ENCODE measurements at places on chromosomes 5 and 9. TPM values are rescaled to one million over a fixed set of nuclear protein-coding genes. Genes with fewer than 3 reads are reported as not detected.

Gene LCN2
- 2.3 TPM for total RNA-seq

Gene CCNJL
- total RNA-seq: 9.8 TPM

Gene SLC36A3
- total RNA-seq: not detected

Gene DCAF12
- total RNA-seq: 32.5 TPM

Gene NR5A1
- not detected for total RNA-seq

Gene PCA3
- total RNA-seq: not detected

Gene NOXA1
- total RNA-seq: 16.6 TPM

GRCh38 chr5:95087816-95088317 lies 197.0 kb downstream of the MCTP1 start:
- H3K27me3 ChIP-seq: no peaks in the 10 kb centered on the region
- DNase-seq: no peak
- H3K36me3 ChIP-seq: no peaks in the 10 kb centered on the region
- H3K4me1 ChIP-seq: no peaks in the 10 kb centered on the region
- H3K27ac ChIP-seq: no peak overlapping the region
- H3K4me3 ChIP-seq: no peak overlapping the region

DNA sequence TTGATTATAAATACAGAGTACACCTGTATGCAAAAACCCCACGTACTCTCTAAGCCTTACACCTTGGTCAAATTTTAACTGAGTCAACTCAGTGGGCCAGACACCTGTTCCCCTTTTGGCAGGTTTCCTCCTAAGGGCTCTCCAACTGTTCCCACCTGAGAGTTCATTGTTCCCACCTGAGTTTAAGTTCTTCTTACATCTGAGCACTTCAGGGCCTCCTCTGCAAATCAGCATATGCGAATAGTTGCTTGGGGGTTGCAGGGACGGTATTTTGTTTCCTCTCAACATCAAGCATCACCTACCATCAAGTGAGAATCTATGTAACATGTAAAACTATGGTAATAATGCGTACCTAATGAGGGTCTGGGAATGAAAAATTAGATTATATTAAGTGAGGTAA lies 300.0 kb downstream of the PIK3R1 start:
- H3K4me1 ChIP-seq: no peaks in the 10 kb centered on the region
- no peak overlapping the region for H3K4me3 ChIP-seq
- no peak for DNase-seq

DNA sequence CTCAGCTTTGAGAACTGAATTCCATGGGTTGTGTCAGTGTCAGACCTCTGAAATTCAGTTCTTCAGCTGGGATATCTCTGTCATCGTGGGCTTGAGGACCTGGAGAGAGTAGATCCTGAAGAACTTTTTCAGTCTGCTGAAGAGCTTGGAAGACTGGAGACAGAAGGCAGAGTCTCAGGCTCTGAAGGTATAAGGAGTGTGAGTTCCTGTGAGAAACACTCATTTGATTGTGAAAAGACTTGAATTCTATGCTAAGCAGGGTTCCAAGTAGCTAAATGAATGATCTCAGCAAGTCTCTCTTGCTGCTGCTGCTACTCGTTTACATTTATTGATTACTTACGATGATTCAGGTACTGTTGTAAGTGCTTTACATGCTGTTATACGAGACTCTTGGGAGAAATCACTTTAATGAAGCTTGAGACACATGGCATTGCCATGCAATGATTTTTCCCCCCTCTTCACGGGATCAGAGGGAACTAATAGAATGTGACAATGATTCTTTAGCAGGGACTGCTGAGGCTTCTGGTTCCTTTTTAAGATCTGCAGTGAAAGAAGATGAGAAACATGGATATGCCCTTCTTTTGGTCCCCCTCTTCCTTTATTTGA lies 63.8 kb downstream of the PTTG1 start:
- no peaks in the 10 kb centered on the region for H3K27me3 ChIP-seq
- H3K4me1 ChIP-seq: no peaks in the 10 kb centered on the region
- H3K27ac ChIP-seq: no peak overlapping the region
- DNase-seq: no peak
- H3K4me3 ChIP-seq: no peak overlapping the region
- H3K36me3 ChIP-seq: no peaks in the 10 kb centered on the region

DNA sequence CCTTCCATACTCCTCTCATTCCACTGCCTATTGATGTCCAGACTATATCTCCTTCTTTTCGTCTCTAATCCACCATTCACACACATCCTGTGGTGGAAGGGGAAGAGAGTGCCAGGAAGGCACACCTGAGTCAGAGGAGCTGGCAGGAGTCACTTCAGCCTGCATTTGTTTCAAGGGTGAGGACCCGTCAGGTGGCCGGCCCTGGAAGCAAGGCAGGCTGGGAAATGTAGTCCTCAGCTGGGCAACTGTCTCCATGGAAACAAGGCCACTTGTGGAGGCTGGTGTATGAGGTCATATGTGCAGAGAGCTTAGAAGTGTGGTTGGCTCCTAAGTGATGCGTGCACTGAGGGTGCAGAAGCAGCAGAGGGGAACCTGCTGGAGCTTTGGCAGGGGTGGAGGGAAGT lies 278.4 kb downstream of the NSG2 start:
- no peaks in the 10 kb centered on the region for H3K36me3 ChIP-seq
- no peaks in the 10 kb centered on the region for H3K4me1 ChIP-seq
- no peak overlapping the region for H3K4me3 ChIP-seq
- no peak overlapping the region for H3K27ac ChIP-seq

DNA sequence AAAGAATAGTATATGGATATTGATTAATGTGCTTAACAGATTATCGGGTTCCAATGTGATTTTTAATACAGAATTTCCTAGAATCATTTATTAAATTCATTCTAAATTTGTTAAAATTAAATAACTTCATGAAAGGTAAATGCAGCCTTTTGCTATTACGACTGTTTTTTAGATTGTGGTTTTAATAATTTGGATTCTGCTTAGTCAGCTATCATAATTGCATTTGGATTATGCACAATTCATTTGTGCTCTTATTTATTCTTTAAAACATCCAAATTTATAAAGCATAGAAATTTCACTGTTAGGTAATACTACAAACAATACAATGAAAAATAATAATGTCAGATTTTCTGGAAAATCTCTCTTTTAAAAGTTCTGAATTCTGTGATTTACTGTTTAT lies 1598.5 kb downstream of the EFNA5 start:
- H3K4me1 ChIP-seq: no peaks in the 10 kb centered on the region
- DNase-seq: no peak
- no peaks in the 10 kb centered on the region for H3K36me3 ChIP-seq
- H3K4me3 ChIP-seq: no peak overlapping the region
- no peaks in the 10 kb centered on the region for H3K27me3 ChIP-seq

- H3K27me3 ChIP-seq: no peaks in the 10 kb centered on the region
- no peak overlapping the region for H3K4me3 ChIP-seq
- no peak overlapping the region for H3K27ac ChIP-seq
These were observed 15.2 kb upstream of the LHX3 start for GRCh38 chr9:136220017-136220729.

DNA sequence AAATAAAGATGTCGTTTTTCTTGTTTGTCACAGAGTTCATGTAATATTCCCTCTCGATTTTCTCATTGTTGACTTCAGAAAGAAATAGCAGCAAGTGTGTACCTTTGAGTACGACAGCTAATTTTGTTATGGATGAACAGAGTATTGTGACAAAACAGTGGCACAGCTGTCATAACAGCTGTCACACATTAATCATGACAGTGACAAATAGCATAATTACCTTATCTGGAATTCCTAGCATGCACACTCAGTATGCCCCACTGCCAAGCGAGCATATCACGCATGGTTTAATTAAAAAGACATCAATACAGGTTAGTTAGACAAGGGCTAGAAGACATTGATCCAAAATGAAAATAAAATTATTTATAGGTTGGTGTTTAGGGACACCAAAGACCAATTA lies 375.1 kb downstream of the SPATA31D1 start:
- H3K27me3 ChIP-seq: no peaks in the 10 kb centered on the region
- DNase-seq: no peak

- H3K27me3 ChIP-seq: no peaks in the 10 kb centered on the region
- DNase-seq: no peak
- H3K27ac ChIP-seq: no peak overlapping the region
- no peak overlapping the region for H3K4me3 ChIP-seq
- H3K4me1 ChIP-seq: peaks cover 9% of the 10 kb centered on the region
These were observed 19.5 kb downstream of the DAB2 start for GRCh38 chr5:39405083-39405843.

DNA sequence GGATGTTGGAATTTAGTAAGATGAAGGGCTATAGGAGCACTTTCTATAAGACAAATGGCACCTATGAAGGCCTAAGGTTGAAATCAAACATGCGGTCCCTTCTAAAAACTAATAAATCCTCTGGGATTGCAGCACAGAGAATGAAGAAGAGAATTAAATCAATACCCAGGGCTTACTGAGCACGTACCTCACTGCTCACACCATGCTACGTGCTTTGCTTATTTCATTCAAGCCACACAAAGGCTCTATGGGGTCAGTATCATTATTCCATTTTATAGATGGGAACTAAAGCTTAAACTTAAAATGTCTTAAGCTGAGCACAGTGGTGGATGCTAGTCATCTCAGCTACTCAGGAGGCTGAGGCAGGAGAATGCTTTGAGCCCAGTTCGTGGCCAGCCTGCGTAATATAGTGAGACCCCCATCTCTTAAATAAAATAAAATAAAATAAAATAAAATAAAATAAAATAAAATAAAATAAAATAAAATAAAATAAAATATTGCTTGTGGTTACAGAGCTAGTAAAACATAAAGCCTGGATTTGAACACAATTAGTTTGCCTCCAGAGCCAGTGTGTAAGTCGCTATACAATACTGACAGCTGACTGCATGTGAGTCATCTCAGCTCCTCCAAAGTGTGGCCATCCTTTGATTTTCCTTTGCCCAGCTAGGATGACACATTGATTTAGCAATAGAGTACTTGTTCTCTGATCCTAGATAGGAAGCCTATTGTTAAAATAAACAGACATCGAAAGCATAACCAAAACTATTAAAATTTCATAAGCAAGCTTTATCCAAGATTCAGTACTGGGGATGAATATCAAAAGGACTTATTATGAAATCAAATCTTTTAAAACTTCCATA lies 20.9 kb upstream of the DPYSL3 start:
- no peaks in the 10 kb centered on the region for H3K36me3 ChIP-seq
- DNase-seq: no peak
- H3K4me3 ChIP-seq: no peak overlapping the region
- no peak overlapping the region for H3K27ac ChIP-seq

- H3K36me3 ChIP-seq: no peaks in the 10 kb centered on the region
- peak; percentile 74 for DNase-seq
- no peaks in the 10 kb centered on the region for H3K27me3 ChIP-seq
- H3K27ac ChIP-seq: peak overlapping the region; percentile 100
These were observed 277.4 kb downstream of the AOPEP start for GRCh38 chr9:95003689-95004410.

DNA sequence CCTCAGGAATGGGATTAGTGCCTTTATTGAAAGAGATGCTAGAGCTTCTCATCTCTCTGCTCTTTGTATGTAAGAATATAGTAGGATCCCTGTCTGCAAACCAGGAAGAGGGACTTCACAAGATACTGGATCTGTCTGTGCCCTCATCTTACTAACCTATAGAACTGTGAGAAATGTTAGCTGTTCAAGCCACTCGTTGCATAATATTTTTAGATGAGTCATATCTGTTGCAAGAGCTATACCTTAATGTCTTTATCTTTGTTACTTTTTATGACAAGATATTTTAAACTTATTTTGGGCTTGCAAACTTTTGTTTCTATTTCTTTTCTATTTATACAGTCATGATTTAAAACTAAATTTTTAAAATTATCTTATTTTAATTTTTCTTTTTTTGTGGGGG lies 1296.8 kb upstream of the CDH6 start:
- H3K4me1 ChIP-seq: no peaks in the 10 kb centered on the region
- no peak overlapping the region for H3K27ac ChIP-seq
- no peak overlapping the region for H3K4me3 ChIP-seq
- DNase-seq: no peak
- no peaks in the 10 kb centered on the region for H3K36me3 ChIP-seq
- no peaks in the 10 kb centered on the region for H3K27me3 ChIP-seq

- H3K27ac ChIP-seq: no peak overlapping the region
- H3K4me1 ChIP-seq: peaks cover 10% of the 10 kb centered on the region
- DNase-seq: no peak
- no peaks in the 10 kb centered on the region for H3K27me3 ChIP-seq
- H3K4me3 ChIP-seq: no peak overlapping the region
These were observed 321.9 kb downstream of the GADD45G start for GRCh38 chr9:89926691-89927220.

DNA sequence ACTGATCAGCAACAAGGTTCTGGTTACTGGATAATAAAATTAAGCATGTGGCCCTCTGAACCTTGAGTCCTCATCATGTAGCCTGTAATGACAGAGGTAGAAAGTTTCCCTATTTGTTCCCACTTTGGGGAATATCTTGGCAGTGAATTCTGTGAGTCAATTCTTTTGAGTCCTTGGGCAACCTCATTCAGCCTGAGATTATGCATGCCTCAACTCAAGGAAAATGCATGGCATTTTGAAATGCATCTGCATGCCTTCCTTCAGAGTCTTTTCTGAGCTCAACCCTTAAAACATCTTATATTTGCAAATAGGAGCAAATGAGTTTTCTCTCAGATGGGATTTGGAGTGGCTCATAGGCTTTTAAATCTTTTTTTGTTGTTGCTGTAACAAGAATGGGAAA lies 218.1 kb upstream of the CD180 start:
- H3K27me3 ChIP-seq: no peaks in the 10 kb centered on the region
- no peak for DNase-seq
- H3K4me1 ChIP-seq: no peaks in the 10 kb centered on the region
- no peaks in the 10 kb centered on the region for H3K36me3 ChIP-seq
- no peak overlapping the region for H3K4me3 ChIP-seq
- H3K27ac ChIP-seq: no peak overlapping the region

GRCh38 chr9:94772639-94773303 lies 46.3 kb downstream of the AOPEP start:
- peaks cover 20% of the 10 kb centered on the region for H3K4me1 ChIP-seq
- H3K27ac ChIP-seq: peak overlapping the region; percentile 47
- no peak overlapping the region for H3K4me3 ChIP-seq
- no peaks in the 10 kb centered on the region for H3K27me3 ChIP-seq

- H3K4me3 ChIP-seq: no peak overlapping the region
- DNase-seq: no peak
- no peak overlapping the region for H3K27ac ChIP-seq
- no peaks in the 10 kb centered on the region for H3K36me3 ChIP-seq
These were observed 110.7 kb upstream of the FST start for GRCh38 chr5:53369681-53370080.

DNA sequence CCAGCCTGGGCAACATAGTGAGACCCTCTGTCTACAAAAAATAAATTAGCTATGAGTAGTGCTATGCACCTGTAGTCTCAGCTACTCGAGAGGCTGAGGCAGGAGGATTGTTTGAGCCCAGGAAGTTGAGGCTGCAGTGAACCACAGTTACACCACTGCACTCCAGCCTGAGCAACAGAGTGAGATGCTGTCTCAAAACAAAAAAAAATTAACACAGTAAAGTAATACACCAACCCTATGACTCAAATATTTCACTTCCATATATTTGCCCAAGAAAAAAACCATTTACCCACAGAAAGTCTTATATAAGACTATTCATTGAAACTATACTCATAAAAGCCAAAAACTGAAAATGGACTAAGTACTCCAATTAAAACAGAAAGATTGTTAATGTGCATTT lies 16.2 kb downstream of the SMIM23 start:
- H3K4me1 ChIP-seq: no peaks in the 10 kb centered on the region
- H3K4me3 ChIP-seq: no peak overlapping the region
- H3K36me3 ChIP-seq: no peaks in the 10 kb centered on the region
- DNase-seq: no peak

Data from thyroid gland (tissue), 4 donors.